Nephron progenitor cell (in vitro differentiated cells): ENCODE measurements at places on chromosomes 2 and 18.

GRCh38 chr2:236394571-236394970, 130.4 kb upstream of the ASB18 start:
- H3K27me3 ChIP-seq, result peaks cover 4% of the 10 kb centered on the region
- no peak for DNase-seq

GRCh38 chr18:55907453-55908175, 319.6 kb upstream of the TCF4 start:
- no peak overlapping the region for H3K4me3 ChIP-seq
- DNase-seq, result no peak
- peak overlapping the region; percentile 37 for H3K27ac ChIP-seq
- peaks cover 5% of the 10 kb centered on the region for H3K4me1 ChIP-seq

DNA sequence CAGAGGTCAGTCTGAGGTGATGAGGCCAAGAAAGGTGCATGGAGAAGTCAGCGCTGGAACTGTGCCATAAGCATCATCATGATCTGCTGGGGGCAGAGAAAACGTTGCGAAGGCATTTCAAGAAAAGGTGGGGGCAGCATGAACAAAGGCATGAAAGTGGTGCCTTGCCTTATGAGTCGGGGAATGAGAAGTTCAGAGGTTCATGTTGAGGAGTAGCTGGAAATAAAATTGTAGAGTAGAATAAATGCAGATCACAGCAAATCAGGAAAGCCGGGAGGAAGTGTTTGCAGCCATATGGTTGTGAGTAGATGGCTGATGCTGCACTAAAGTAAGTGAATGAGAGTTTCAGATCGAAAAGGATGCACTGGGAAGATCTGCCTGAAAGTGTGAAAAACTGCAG, 72.1 kb upstream of the ARL5A start:
- peaks cover 7% of the 10 kb centered on the region for H3K36me3 ChIP-seq
- H3K4me3 ChIP-seq, result no peak overlapping the region
- no peak for DNase-seq

DNA sequence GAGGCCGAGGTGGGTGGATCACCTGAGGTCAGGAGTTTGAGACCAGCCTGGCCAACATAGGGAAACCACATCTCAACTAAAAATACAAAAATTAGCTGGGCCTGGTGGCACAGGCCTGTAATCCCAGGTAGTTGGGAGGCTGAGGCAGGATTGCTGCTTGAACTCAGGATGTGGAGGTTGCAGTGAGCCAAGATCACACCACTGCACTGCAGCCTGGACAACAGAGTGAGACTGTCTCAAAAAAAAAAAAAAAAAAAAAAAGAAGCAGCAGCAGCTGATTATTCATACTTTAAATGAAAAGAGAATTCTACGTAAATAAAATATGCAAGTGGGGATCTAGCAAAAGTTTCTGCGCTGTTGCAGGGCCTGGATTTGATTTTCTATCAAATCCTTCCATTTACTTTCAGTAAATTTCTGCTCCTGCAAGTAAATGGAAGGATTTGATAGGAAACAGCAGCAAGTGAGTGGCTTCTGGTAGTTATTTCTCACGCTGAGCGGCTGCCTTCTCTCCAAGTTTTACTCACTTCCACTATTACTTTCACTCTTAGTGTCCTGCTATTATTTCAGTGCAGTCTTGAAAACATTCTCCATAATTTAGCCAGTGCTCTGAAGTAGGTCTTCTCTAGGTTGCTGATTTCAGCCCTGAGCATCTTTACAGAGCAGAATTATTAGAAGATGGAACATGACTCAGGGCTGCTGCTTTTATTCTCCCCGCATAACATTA, 68.4 kb downstream of the SLC16A14 start:
- H3K36me3 ChIP-seq, result peaks cover 26% of the 10 kb centered on the region
- H3K27me3 ChIP-seq, result no peaks in the 10 kb centered on the region
- H3K4me3 ChIP-seq, result no peak overlapping the region
- DNase-seq, result no peak
- H3K27ac ChIP-seq, result no peak overlapping the region
- H3K4me1 ChIP-seq, result no peaks in the 10 kb centered on the region

DNA sequence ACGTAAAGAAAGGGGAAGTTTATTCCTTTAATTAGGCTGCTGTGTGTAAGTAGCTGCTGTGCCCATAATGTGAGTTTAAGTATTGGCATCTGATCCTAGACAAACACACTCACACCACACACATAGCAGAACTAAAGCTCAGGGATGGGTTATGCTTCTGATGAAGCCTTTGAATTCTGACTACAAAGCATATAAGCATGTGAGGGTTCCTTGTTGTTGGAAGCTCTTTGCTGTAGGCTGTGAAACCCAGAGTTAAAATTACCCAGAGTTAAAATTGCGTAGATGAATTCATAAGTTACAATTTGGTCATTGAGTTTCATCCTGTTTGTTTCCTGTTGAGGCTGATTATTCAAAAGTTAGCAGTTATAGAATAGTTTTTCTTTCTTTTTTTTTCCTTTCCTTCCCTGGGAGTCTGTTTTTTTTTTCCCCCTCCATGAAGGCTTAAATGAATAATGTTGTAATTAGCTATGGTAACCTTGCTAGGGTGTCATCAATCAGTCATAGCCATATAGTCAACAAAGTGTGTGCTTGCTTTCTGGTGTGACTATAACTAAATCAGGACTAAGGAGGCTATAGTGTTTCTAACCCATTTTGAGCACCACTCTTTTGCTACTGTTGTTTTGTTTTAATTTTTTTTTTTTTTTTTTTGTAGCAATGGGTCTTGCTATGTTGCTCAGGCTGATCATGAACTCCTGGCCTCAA, 426.1 kb downstream of the PARD3B start:
- no peak for DNase-seq
- peaks cover 69% of the 10 kb centered on the region for H3K4me1 ChIP-seq
- no peaks in the 10 kb centered on the region for H3K36me3 ChIP-seq
- H3K27ac ChIP-seq, result peak overlapping the region; percentile 92
- peak overlapping the region; percentile 7 for H3K4me3 ChIP-seq

DNA sequence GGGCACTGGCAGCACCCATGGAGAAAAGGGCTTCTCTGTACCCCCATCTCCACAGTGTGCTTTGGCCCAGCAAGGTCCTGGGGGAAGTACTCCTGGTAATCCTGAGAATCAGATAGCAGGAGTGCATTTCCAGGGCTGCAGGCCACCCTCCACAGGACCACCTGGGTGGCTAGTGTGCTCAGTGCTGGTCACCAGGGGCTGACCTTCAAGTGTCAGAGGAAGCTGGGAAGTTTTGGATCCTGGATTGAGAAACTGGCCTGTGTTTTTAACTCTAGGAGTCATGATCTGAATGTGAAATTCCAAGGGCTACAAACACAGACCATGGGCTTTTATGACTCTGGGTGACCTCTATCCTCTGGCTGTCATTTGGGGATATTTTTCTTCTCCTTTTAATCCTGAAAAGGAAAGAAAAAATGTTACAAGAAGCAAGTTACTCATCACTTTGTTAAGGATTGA, 9.3 kb downstream of the RHOB start:
- no peak overlapping the region for H3K27ac ChIP-seq
- H3K36me3 ChIP-seq, result no peaks in the 10 kb centered on the region
- DNase-seq, result no peak
- H3K4me3 ChIP-seq, result no peak overlapping the region
- H3K4me1 ChIP-seq, result peaks cover 35% of the 10 kb centered on the region
- peaks cover 11% of the 10 kb centered on the region for H3K27me3 ChIP-seq

DNA sequence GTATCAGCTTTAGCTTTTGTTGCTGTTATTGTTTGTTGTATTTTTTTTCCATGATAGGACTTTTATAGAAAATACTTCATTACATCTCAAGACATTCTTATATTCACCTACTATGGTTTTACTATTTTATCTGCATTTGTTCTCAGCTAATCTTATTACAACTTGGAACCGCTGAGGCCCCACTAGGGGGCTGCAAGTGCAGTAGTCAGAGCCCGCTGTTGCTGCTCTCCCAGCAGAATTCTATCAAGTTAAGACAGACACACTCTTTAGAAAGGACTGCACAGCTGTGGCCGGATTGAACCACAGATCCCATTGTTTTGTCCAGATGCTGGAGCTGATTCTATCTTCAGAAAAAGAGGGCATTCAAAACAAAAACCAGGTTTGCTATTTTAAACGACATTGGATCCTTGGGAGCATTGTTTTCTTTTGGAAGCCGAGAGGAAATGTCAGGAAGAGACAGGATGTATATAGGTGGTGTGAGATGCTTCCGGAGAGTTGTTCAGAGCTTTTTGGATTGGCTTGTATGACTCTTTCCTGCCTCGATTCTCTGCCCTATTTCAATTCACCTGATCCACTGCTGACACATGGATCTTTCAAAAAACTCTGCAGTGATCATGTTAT, 105.7 kb upstream of the GAREM1 start:
- peaks cover 8% of the 10 kb centered on the region for H3K36me3 ChIP-seq
- peaks cover 2% of the 10 kb centered on the region for H3K27me3 ChIP-seq
- peaks cover 14% of the 10 kb centered on the region for H3K4me1 ChIP-seq
- no peak overlapping the region for H3K4me3 ChIP-seq
- DNase-seq, result peak; percentile 37

DNA sequence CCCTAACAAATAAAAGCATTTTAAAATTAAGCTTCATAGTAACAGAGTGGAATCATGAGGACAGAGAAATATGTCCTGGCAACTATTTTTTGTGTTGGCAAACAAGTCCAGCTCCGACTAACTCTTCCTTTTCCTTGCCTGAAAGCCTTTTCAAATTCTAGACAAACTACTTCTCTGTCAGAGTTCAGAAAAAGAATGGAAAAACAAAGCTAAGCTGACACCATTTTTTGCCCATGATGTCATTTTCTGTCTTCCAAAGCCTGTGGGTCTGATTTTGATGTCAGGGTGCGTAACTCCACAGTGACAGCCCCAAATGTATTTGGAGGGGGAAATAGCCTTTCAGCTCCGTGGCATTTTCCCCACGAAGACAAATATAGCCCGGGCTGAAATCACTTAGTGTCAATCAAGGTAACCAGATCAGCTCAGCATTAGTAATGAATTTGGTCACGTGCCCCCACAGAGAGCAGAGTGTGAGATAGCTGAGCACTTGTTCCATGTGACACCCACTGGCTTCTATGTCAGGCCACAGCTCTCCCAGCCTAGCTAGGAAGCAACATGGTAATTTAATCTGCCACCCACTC, 233.0 kb upstream of the SIX2 start:
- H3K36me3 ChIP-seq, result no peaks in the 10 kb centered on the region
- peak overlapping the region; percentile 27 for H3K27ac ChIP-seq
- no peak for DNase-seq
- H3K4me1 ChIP-seq, result peaks cover 32% of the 10 kb centered on the region
